Ecto neural progenitor cell (in vitro differentiated cells): ENCODE measurements at places on chromosomes 4 and X.
A peak's percentile ranks its signal among the peaks of the same experiment; 100 is the strongest.

GRCh38 chr4:128481752-128482480 lies 194.3 kb upstream of the PGRMC2 start:
- no peak for DNase-seq

GRCh38 chr4:147596981-147597380 lies 20.2 kb upstream of the TMEM184C start:
- DNase-seq, result no peak

DNA sequence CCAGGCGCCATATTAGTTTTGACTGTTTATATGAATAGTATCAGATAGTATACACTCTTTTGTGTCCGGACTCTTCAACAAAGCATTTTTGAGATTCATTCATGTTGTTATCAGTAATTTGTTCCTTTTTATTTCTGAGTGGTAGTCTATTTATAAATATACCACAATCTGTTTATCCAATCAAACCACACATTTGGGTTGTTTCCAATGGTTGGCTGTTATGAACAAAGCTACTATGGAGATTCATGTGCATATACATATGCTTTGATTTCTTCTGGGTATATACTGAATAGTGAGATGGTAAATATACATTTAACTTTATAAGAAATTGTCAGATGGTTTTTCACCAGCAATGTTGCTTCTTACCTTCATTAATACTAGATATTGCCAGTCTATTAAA lies 36.8 kb upstream of the TAPT1 start:
- no peak for DNase-seq

DNA sequence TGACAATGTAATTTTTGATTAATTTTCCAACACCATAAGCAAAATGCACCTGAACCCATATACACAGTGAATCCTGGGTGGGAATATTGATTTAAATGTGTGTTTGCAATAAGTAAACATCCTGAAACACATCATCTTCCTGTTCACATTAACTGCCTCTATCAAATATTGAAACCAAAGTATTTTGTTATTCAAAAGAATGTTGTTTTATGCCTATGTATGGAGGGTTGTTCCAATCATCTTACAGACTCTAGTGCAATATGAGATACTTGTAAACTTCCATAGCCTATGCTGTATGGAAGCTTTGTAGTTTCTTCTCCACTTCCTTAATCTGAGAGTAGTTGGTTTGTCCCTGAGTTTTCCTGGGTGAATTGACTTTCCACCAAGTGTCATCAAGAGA lies 105.4 kb upstream of the SLC7A11 start:
- DNase-seq, result no peak

DNA sequence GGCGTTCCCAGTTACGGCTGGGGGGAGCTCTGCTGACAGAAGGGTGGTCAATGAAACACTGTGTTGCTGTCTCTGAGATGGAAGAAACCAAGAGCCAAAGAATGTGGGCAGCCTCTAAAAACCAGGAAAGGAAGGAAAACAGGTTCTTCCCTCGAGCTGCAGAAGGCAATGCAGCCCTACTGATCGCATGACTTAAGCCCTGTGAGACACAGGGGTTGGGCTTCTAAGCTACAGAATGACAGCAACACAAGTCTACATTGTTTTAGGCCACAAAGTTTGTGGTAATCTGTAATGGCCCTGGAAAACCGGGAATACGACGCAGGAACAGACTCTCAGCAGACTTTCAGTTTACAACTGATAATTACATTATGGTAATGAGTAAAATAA lies 38.2 kb upstream of the MTNR1A start:
- no peak for DNase-seq

DNA sequence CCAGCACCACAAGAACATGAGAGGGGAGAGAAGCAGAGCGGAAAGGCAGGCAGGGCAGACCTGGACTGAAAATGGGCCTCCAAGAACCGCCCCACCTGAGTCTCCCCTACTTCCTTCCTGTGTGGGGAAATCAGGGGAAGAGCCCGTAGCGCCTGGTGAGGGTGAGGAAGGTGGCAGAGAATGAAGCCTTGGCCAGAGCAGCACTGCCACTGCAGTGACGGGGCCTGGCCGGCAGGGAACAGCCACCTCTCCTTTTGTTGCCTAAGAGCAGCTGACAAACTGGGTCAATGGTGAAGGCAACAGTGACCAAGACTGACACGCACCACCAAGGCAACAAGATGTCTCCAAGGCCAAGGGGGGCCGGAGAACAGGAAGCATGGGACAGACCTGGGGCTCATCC lies 58.4 kb upstream of the CBR4 start:
- no peak for DNase-seq

DNA sequence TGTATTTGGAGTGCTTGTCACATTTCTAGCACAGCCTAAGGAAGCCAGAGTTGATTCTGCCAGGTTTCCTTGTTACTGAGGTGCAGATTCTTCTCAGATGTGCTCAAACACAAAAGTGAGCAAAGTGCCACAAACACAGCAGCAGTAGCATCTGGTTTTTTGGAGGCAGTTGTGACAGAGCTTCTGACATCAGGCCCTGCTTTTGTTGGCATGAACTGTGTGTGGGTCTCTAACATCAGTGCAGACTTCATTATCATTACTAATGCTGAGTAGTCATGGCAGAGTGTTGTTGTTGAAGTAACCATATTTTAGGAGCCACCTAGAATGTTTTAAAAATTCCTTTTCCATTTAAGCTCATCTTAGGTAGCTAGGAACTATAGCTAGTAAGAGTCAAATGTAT lies 656.6 kb downstream of the ANKRD50 start:
- DNase-seq, result no peak

DNA sequence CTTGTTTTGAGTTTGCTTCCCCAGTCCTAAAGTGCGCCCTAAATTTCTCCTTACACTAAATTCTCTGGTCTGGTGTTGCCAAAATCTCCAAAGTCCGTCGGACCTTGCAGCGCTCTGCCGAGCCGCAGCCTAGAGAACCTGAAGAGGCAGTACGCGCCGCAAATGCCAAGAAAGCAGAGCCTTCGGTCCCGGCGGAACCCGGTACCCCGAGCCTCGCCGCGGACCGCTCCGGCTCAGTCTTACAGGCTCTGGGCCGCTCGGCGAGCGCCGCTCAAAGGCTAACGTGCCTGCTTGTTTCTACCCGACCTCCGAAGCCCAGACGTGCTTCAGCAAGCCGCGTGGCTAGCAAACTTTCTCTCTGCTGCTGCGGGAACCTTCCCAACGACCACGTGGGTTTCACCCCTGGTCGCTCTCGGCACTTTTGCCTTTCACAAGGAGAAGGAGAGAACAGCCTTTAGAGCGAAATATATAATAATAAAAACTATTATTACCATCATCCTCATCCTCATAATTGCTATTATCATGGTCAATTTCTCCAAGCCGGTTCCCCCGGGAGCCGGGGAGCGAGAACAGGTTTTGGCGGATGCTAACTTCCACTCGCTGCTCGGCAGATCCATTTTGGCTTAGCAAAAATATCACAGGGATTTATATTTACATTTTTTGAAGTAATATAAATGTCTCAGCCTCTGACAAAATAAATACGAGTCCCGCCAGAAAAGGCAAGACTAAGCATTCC lies 2.2 kb upstream of the HTR2C start:
- DNase-seq, result peak; percentile 67

- DNase-seq, result no peak
Observed at GRCh38 chr4:165700855-165701254, 172.2 kb upstream of the TLL1 start.

GRCh38 chr4:87270144-87270543 lies 49.7 kb upstream of the KLHL8 start:
- no peak for DNase-seq

DNA sequence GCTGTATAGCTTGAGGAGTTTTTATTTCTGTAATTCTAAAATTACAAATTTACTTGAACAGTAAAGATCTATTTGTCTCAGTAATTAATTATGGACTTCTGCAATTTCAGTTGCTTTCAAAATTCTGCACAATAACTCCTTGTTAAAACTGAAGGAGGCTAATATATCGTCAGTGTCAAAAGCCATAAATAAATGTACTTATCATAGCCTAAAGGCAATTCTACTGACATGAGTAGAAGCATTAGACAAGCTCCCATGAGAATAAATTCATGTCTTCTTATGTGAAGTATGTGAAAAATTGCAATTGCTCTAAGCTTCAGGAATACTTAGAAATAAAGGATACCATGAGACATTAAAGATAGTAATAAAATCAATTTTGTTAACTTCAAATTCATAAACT lies 381.2 kb upstream of the PCDH10 start:
- no peak for DNase-seq

GRCh38 chrX:2628751-2629315 lies 62.3 kb upstream of the CD99 start:
- no peak for DNase-seq

DNA sequence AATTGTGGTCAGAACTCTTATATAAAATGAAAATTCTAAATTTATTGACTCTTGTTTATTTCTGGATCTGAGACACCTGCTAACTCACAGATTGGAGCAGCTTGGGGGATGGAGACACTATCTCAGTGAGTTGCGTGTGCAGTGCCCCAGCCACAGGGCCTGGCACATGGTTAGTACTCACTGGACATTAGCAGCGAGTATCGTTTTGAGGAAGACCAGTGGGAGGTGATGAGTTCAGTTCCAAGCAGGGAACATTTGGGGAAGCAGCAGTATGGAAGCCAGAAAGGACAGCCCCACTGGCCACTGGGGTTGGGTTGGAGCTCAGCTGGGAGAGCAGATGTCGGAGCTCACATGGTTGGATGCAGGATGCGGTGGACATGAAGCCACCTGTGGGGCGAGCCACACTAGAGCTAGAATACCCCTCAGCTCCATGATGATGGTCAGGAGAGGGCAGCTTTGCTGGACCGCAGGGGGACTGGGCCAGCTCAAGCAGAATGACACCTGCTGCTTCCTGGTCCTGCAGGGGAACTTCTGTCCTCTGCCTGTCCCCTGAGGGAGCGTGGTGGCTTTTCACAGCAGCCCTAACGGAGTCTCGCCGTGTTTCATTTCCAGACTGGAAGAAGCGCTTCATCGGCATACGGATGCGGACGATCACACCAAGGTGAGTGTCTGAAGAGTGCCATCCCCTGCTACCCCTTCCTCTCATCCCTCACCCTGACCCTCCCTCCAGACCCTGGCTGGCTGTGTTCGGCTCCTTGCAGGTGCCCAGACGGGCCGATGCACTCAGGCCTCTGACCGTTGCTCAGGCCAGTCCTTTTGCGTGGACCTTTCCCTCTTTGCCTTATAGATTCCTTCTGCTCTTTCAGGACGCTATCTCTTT lies 32.5 kb downstream of the HTRA3 start:
- no peak for DNase-seq

- DNase-seq, result no peak
Observed at GRCh38 chr4:158912390-158912789, 143.6 kb downstream of the FNIP2 start.

- no peak for DNase-seq
Observed at GRCh38 chr4:152304220-152304619, 231.7 kb downstream of the FBXW7 start.

- DNase-seq, result no peak
Observed at GRCh38 chr4:168131196-168131595, 38.9 kb downstream of the ANXA10 start.

DNA sequence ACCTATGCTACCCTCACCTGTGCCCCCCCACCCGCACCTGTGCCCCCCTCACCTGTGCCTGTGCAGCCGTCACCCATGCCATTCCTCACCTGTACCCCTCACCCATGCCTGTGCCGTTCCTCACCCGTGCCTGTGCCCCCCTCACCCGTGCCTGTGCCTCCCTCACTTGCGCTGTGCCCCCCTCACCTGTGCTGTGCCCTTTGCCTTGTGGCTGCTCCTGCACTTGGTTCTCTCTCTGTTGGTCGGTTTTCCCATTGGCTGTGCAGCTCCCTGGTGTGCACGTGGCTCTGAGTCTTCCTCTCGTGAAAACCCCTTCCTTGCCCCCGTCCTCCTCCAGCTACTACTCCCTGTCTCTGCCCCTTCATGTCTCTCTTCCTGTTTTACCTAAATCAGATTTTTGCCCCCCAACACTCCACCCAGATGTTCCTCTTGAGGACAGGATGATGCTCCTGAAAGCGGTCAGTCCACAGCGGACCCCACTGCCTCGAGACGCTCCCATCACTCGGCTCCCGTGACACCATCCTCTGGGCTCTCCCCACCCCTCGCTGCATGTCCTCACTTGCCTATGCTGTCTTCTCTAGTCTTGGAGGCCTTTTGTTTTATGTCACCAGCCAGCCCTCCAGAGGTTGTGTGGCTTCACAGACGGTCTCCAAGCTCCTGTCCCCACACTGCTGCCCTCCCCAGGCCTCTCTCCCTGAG lies 6.8 kb downstream of the MAEA start:
- DNase-seq, result no peak

DNA sequence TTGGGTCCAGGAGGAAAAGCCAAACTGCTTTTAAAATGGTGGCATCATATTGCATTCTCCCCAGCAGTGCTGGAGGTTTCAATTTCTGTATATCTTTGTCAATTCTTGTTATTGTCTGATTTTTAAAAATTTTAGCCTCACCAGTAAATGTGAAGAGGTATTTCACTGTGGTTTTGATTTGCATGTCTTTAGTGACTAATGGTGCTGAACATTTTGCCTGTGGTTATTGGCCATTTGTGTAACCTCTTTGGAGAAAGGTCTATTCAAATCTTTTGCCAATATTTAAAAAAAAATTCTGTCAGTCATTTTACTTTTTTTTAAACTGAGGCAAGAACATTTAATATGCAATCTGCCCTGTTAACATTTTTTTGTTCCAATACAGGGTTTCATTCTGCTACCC lies 322.1 kb downstream of the TLL1 start:
- DNase-seq, result no peak

GRCh38 chr4:89681219-89681618 lies 155.7 kb downstream of the SNCA start:
- peak; percentile 69 for DNase-seq

DNA sequence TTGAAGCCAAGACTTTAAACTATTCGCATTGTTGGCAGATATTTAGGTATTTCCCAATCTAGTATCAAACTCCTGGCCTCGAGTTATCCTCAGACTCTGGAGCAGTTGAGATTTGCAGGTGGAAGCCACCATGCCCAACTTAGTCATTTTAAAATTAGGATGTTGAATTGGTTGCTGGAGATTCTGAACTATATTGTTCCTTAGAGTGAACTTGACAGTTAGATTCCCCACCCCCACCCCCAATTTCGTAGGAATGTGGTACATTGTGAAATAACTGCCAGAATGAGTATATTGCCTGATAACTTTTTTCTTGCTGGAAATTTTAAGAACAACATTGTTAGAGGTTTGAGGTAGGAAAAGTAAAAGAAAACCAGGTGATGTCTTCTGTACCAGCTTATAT lies 2.3 kb downstream of the NOCT start:
- DNase-seq, result no peak

DNA sequence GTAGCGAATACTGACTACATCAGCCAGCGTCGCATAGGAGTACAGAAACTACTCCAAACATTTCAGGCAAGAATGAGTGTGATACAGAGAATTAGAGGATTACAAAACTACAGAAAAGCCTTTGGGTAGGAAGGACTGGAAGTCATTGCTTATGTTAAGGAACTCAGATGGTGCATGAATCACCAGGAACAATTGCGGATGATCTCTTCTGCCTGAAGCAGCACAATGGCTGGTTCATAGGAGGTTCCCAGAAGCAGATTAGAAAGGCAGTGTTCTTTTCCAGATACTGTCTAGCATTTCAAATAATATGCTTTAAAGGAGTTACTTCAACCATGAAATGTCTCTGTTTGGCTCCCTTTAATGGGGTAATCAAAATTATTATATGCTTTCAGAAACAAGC lies 42.5 kb upstream of the MAP9 start:
- no peak for DNase-seq

GRCh38 chrX:68355629-68355920 lies 77.7 kb downstream of the OPHN1 start:
- DNase-seq, result no peak
